ENCODE measurements at places on chromosomes 5 and 9.
A peak's percentile ranks its signal among the peaks of the same experiment; 100 is the strongest.

DNA sequence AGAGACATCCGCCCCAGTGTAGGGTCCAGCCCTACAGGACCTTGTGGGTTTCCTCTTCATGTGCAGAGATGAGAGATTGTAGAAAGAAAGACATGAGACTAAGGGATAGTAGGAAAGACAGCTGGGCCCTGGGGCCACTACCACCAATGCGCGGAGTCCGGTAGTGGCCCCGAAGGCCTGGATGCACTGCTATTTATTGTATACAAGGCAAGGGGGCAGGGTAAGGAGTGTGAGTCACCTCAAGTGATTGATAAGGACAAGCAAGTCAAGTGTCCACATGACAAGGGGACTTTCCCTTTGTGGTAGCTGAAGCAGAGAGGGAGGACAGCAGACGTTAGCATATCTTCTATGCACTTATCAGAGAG, 6.2 kb upstream of the TMEM141 start:
- DNase-seq = no peak

DNA sequence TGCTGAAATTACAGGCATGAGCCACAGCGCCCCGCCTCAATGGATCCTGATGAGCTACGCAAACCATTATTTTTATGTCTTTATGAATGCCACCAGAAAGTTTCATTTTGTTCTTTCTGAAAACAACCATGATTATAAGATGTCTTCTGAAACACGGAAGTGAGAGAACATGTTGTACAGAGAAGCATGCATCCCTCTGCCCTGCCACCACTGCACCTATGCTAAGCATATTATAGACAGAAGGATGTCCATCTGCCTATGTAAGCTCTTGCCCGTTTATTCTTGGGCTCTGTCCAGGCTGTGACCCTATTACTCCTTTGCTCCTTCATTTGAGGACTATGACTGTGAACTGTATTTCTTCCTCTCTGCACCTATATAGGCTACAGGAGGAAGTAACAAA, 74.3 kb downstream of the GRAMD2B start:
- DNase-seq = no peak

DNA sequence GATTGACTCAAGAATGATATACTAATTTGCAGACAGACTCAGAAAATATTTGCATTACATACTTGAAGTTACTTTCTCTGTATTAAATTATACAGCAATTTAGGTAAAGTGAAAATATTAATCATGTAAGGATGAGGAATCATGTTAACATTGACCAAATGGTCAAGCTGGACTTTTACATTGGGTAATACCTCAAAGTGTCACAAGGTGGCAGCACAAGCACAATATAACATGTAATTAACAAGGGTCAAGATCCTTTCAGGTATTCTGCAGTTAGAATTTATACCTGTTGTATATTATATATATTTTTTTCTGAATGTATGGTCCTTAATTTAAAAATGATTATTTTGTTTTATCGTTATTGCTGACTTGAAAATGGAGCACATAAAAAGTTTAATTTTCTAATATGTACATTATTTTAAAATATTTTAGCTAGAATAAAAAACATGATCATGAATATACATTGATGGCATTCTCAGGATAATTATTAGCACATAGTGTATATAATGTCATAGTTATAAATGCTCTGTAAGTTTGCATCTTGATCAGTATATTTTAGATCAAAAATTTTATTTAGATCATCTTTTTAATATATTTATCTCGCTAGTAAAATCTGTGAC, 8.6 kb downstream of the HAPLN1 start:
- DNase-seq = peak; percentile 45

GRCh38 chr9:72129271-72130156, 19.7 kb upstream of the GDA start:
- DNase-seq = no peak

DNA sequence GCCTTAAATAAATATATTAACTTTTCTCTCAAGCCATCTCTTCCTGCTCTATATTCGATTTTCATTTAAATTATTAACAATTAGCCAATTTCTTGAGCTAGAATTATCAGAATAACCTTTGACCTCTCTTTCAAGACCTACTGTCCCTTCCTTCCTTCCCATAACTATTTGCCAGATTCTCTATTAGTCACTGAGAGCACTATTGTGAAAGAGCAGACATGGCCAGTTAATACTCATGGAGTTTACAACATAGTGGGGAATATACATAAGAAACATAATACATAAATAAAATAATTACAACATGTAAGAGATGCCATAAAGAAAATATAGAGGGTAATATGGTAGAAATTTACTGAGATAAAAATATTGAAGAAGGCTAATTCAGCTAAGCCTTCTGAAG, 72.1 kb upstream of the CHD1 start:
- no peak for DNase-seq

- peak; percentile 4 for DNase-seq
Observed at GRCh38 chr5:27240791-27241190, 202.4 kb upstream of the CDH9 start.

DNA sequence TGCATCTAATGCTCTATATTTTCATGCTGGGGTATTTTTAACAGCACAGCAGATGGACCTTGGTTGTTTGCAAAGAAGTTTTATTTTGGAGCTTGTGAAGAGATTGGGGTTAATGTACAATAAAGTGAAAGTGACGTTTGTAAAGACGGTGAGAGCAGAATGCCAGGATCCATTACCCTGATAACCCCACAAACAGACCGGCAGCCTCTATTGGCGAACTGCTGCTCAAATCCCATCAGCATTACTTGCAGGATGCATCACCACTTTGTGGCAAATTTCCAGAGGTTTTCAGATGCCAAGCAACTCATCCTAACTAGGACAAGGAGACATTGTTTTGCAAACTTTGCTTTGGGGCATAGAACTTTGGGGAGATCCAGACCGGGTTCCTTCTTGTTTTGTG, 383.3 kb upstream of the ZNF462 start:
- peak; percentile 34 for DNase-seq

- no peak for DNase-seq
Observed at GRCh38 chr9:27491154-27491553, 32.9 kb upstream of the IFNK start.

DNA sequence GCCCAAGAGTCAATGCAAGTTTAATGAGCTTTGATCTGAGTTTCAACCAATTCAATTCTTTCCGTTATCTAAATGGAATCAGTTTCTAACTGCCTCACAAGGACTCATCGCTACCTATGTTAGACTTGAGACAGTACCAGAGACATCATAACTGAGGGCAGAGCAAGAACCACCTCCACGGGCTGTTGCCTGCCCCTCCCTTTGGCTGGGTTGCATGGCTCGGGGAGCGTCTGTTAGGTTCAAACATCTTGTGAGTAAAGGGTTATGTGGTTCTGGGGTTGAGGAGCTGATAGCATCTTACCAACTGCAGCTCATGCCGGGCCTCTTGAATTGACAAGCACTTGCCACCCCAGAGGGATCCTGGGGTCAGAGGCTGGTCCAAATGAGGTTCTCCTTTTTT, 457.9 kb downstream of the ENC1 start:
- DNase-seq = no peak

- DNase-seq = no peak
Observed at GRCh38 chr5:109312695-109313094, 97.1 kb downstream of the PJA2 start.

DNA sequence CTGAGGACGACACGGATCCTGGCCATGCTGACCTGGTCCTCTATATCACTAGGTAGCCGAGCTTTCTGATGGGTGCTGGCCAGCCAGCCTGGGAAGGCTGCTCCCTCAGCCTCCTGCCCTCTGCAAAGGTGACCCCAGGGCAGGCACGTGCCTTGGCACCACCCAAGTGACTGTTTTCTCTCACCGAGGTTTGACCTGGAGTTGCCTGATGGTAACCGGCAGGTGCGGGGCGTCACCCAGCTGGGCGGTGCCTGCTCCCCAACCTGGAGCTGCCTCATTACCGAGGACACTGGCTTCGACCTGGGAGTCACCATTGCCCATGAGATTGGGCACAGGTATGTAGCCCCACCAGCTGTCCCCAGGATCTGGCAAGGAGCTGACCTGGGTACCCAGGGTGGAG, 3.8 kb downstream of the ADAMTS13 start:
- DNase-seq = no peak

DNA sequence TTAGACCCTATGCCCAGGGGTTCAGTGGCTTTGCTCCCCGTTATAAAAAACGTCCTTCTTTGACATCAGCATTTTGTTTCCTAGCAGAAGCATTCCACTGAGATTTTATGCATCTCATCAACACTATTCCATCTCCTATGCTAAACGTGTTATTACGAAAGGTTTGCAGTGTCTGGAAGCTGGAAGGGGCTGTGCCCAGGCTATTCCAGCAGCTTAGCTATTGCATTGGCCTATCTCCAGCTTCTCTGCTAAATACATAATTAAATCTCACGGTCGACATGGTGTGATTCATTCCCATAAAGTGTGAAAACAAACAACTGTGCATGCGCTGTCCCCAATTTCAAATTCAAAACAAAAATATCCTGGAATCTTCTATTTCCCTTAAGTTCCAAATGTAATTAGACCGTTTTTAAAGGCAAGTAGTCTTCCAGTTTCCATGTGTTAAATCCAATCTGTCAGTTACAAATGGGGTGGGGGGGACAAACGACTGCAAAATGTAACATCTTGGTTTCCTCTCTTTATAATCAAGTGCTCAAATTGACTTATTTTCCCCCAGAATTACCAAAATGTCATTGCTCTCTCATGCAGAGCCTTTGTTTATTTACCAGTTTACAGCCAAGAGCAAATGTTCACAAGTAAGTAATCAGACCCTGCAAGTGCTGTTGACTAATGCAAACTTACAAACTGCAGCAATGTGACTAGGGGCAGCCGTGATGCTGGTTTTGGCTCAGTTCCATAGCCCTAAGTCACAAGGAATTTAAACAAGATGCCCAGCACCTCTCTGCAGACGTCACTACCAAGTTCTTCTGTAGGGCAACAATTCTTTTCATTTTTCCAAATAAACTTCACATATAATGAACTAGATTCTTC, 212.3 kb upstream of the RORB start:
- DNase-seq = no peak

GRCh38 chr9:130846487-130847305, 11.6 kb downstream of the ABL1 start:
- DNase-seq = peak; percentile 88
